ENCODE measurements at places on chromosomes 6 and 20.

GRCh38 chr6:166499350-166500163 lies 86.9 kb downstream of the RAMACL start:
- DNase-seq: no peak

DNA sequence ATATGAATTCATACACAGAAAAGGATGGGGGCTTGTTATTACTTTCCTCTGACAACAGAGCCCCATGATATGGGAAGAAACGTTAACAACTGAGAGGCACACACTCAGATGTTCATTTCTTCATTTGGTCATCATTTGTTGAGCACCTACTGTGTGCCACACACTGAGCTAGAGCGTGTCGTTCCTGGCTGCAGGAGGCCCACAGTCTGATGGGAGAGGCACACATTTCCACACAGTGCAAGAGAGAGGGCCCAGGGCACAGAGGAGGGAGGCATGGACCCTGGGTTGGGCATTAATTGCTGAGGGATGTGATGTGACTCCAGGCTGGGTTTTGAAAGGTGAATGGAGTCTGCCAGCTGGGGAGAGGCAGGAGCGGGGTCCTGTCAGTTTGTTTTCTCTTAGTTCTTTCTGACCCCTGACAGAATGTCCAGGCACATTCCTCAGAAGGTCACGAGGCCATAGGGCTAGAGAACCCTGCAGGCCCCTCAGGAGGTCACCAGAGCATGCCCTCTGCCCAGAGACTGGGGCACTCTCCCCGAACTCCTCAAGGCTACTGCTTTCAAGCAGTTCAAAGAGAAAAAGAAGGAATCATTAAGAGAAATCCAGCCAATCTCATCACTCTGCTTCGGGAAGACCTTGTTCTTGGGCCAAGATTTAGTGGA lies 216.2 kb downstream of the UST start:
- DNase-seq: no peak

DNA sequence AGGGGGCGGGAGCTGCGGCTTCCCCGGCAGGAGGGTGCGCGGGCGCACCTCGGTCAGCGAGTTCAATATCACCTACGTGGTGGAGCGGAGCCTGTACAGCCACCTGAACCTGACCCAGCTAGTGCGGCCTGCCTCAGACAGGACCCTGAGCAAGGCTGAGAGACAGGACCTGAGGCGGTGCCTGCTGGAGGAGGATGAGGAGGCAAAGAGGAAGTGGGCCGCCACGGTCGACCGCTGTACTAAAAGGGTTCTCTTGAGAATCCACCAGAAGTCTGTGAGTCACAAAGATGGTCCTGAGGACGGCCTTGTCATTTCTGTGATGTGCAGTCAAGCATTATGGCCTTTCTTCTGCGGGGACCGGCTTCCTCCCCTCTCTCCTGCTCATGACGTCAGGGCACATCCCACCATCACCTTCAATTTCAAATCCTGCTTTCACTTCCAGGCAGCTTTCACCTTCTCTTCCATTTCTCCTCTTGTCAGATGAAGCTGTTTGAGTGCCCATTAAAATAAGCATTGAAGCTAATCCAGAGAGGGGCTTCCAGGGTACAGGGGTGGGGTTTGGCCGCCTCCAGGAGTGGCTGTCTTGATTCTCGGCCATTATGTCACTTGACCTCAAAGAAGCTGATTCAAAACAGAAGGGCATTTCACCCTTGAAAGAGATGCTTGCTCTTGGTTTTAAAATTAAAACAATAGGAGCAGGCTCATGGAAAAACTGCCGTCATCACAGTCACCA lies 177.6 kb downstream of the SASH1 start:
- DNase-seq: no peak

GRCh38 chr6:18501663-18502013 lies 114.5 kb downstream of the RNF144B start:
- DNase-seq: peak; percentile 60

DNA sequence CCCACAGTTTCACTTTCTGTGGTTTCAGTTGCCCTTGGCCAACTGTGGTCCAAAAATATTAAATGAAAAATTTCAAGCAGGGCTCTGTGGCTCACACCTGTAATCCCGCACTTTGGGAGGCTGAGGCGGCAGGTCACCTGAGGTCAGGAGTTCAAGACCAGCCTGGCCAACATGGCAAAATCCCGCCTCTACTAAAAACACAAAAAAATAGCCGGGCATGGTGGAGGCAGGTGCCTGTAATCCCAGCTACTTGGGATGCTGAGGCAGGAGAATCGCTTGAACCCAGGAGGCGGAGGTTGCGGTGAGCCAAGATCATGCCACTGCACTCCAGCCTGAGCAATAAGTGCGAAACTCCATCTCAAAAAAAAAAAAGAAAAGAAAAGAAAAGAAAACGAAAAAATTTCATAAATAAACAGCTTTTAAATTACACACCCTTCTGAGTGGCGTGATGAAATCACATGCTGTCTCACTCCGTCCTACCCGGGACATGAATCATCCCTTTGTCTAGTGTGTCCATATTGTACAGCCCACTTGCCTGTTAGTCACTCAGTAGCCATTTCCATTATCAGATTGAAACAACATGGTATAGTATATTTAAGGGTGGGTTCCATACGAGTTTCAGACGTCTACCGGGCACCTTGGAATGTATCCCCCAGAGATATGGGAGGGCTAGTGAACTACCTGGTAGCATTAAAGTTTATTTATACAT lies 11.7 kb downstream of the PTPRK start:
- peak; percentile 96 for DNase-seq

GRCh38 chr6:131116755-131117360 lies 18.4 kb upstream of the AKAP7 start:
- peak; percentile 64 for DNase-seq

DNA sequence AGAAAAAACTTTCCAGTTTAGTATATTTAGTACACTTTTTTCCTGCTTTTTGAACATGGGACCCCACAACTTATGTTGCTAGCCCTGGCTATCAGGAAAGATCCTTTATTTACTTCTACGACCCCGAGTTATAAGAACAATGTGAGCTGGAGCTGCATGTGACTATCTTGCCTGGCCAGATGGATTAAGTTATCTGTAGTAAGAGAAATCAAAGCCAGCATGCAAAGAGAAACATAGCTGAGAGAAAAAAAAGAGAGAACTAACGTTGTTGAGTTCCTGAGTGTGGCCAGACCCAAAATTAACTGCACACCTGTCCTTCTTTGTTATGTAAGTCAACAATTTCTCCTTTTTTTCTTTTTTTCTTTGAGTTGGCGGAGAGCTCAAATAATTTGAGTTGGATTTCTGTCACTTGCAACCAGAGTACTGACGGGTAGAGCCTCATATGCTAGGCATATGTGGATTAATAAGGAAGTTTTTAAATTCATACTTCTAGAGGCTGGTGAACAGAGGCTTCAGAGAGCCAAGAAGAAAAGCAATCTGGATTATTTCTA lies 219.5 kb downstream of the HACE1 start:
- no peak for DNase-seq

DNA sequence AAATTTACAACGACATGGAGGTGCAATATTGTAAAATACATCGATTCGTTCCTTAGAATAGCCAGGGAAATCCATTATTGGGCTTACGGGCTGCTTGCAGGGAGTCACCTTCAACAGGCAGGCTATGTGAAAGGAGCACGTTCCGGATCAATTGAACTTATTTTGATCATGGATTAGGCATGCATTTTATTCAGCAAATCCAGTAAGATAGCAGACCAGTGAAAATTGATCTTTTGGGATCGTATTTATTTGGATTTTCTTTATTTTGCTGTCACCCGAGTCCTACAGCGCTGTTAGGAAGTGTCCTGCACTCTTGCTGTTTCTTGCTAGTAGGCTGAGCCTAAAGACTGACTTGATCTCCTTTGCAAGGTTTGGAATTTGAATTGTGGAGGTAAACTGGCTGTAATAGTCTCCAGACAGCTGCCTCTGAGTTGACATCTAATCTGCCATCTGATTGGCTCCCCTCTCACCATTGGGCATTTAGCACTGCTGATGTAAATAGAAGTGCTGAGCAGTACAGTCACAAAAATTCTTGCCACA lies 3.0 kb downstream of the ARID1B start:
- peak; percentile 98 for DNase-seq

- no peak for DNase-seq
Observed at GRCh38 chr20:41526327-41526726, 91.8 kb downstream of the CHD6 start.

DNA sequence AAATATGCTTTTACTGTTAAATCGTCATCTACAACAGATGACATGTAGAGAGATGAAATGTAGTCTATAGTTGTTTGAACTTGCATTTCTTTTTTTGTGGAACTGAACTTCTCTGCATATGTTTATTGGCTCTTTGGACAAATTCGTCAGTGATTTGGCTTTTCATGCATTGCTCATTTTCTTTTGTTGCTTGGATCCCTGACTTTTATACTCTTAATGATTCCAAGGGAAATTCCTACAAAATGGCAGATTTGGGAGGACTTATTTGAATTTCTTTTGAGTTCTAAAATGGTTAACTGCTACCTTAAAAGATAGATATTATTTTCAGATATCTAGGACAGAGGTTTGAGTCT lies 65.4 kb downstream of the UTRN start:
- DNase-seq: no peak

GRCh38 chr20:37259031-37259430 lies 2.6 kb downstream of the GHRH start:
- no peak for DNase-seq

DNA sequence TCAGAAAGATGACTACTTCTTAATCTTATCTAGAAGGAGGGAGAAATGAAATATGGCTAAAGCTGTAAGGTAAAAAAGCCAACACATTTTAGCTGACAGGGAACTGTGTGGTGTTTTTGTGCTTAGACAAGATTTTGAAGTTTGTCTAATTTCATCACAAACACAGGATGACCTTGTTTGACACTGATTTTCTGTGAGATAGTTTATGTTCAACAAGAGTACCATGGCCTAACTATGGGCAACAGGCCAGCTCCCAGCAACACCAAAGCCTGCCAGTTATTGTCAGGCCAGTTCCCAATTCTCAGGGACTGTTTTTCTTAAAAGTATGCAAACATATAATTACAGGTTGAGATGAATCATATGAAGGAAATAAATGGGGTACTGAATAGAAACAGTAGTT lies 5.5 kb upstream of the ABCF1 start:
- DNase-seq: peak; percentile 43

GRCh38 chr20:2001119-2001518 lies 7.3 kb upstream of the PDYN start:
- DNase-seq: no peak

- DNase-seq: peak; percentile 17
Observed at GRCh38 chr20:35087791-35088190, 4.8 kb downstream of the TRPC4AP start.

DNA sequence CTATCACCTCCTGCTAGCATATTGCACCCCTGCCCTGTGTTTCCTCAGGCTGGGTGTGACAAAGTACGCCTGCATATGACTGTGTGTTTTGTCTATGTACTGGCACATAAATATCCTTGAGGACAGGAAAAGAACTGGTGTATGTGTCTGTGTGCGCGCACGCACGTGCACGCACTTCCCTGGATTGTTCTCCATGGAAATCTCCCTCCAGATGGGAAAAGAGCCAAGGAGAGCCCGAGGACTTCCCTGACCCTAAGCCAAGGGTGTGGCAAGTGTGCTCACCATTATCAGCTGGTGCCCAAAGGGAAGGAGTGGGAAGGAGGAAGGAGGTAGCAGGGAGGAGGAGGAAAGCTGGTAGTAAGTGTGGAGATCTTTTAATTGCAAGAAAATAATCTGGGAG lies 117.6 kb downstream of the HIVEP2 start:
- no peak for DNase-seq

- DNase-seq: peak; percentile 41
Observed at GRCh38 chr6:120355822-120356221, 978.5 kb downstream of the TBC1D32 start.

GRCh38 chr20:20214757-20215275 lies 153.1 kb upstream of the INSM1 start:
- no peak for DNase-seq

GRCh38 chr6:87012743-87013142 lies 75.4 kb downstream of the HTR1E start:
- no peak for DNase-seq

- DNase-seq: peak; percentile 30
Observed at GRCh38 chr6:105642708-105643107, 239.8 kb upstream of the PREP start.

Data from M059J (cell line).